ENCODE measurements at places on chromosomes 2 and 18.

DNA sequence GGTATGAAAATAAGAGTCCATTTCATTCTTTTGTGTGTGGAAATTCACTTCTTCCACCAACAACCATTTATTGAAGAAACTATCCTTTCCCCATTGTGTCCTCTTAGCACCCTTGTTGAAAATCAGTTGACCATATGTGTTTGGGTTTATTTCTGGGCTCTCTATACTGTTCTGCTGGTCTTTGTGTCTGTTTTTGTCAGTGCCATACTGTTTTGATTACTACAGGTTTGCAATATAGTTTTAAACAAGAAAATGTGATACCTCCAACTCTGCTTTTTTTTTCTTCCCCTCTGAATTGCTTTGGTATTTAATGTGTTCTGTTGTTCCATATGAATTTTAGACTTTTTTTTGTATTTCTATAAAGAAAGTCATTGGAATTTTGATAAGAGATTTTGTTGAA, 8.4 kb downstream of the GTF2A1L start:
- no peak for DNase-seq

GRCh38 chr2:128390256-128390990, 71.8 kb upstream of the HS6ST1 start:
- DNase-seq: no peak

- no peak for DNase-seq
Measured at GRCh38 chr2:48406116-48406515, 123.8 kb upstream of the STON1 start.

DNA sequence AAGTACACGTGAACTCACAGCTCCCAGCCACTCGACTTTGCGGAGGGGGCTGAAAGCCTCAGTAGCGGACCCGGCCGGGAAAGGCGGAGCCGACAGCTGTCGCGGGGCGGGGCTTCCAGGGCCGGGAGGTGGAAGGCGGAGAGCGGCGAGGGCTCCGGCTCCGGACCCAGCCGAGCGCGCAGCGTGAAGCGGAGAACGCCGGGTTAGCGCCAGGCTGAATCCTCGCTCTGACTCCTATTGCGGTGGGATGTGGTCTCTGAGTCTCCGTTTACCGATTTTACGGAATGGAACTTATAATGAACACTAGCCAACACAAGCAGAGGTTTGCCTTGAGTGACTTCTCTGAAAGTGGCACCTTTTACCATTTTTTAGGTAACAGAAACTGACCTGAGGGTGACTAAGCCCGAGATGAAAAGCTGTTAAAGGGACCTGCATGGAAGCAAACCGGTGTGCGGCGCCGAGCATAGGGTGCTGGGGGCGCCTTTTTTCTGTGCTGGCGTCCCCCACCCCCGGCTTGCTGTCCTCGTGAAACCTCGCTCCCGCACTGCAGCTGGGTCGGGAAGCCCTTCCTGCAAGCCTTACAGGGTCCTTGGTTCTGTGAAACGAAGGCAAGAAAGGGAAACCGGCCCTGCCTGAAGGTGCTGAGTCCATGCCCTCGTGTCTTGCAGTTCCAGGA, 72.9 kb downstream of the EN1 start:
- DNase-seq: peak; percentile 61

- no peak for DNase-seq
Measured at GRCh38 chr2:157216286-157216965, 41.1 kb upstream of the GALNT5 start.

DNA sequence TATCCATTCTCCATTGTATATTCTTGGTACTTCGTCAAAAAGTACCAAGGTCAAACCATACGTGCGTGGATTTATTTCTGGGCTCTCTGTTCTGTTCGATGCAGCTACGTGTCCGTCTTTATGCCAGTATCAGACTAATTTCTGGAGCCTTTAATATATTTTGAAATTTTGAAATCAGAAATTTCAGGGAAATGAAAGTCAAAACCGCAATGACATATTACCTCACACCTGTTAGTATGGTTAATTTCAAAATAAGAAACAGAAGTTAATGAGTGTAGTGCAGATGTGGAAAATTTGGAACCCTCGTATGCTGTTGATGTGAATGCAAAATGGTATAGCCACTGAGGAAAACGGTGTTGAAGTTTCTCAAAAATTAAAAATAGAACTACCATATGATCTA, 156.1 kb upstream of the TRIB2 start:
- DNase-seq: no peak

DNA sequence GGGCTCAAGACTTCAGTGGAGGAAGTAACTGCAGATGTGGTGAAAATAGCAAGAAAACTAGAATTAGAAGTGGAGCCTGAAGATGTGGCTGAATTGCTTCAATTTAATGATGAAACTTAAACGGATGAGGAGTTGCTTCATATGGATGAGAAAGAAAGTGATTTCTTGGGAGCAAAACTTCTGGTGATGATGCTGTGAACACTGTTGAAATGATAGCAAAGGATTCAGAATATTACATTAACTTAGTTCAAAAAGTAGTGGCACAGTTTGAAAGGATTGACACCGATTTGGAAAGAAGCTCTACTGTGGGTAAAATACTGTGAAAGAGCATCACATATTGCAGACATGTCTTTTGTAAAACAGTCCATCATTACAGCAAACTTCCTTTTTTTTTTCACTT, 638.0 kb downstream of the NYAP2 start:
- no peak for DNase-seq

- no peak for DNase-seq
Measured at GRCh38 chr2:126668254-126668653, 12.3 kb downstream of the GYPC start.

DNA sequence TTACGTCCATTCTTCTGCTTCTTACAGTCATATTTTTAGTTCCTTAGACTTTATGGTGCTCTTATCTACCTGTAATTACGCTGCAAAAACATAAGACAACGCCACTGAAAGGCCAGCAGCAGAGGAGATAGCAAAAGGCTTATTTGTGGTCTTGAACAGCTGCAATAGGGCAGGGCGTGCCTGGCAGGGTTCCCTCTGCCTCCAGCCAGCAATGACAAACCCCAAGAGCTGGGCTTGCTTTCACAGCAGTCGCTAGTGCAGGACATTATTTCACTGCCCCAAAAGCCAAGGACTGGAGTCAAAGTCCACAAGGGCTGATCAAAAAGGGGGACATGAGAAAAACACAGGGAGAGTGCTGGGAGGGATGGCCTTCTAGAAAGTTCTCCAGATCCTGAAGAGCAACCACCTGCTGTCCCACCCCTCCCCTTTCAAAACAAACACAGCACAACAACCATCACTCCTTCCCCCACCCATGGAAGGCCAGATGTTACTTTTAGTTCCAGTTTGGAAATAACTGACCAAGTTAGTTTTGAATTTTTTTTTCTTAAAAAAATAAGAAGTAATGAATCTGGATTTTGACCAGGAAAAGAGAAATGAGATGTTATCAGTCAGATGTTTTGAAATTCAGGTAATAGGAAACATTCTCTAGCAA, 127.8 kb downstream of the RBMS1 start:
- DNase-seq: peak; percentile 37

GRCh38 chr2:180933332-180933731, 47.1 kb upstream of the UBE2E3 start:
- no peak for DNase-seq

GRCh38 chr2:60633615-60634014, 80.2 kb upstream of the BCL11A start:
- no peak for DNase-seq

- peak; percentile 63 for DNase-seq
Measured at GRCh38 chr18:69265656-69266055, 135.0 kb upstream of the DOK6 start.

- DNase-seq: peak; percentile 99
Measured at GRCh38 chr2:39996653-39997080, 217.6 kb upstream of the THUMPD2 start.

- peak; percentile 49 for DNase-seq
Measured at GRCh38 chr2:138421315-138421970, 80.1 kb upstream of the SPOPL start.

GRCh38 chr18:40243607-40244006, 1711.4 kb upstream of the PIK3C3 start:
- peak; percentile 16 for DNase-seq

- DNase-seq: peak; percentile 25
Measured at GRCh38 chr2:8819194-8819593, 18.2 kb downstream of the KIDINS220 start.

- no peak for DNase-seq
Measured at GRCh38 chr18:13394801-13395200, 176.2 kb downstream of the LDLRAD4 start.

- peak; percentile 1 for DNase-seq
Measured at GRCh38 chr2:43675646-43676321, 445 bp downstream of the C1GALT1C1L start.

DNA sequence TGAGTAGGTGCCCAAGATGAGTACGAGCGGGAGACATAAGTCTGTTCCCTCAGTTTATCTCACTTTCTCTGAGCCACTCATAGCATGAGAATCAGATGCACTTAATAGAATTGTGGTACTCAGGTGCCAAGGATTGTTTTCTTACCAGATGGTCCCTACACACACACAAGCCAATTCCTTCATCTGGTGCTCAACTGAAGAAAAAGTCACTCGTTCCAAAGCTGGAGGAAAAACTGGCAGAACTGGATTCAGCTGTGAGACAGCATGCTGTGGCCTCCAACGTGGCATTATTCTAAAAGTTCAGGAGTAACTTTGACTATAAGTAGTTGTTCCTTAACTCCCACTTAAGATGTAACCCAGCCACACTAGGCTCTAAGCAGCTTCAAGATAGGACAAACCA, 33.4 kb upstream of the ABCA12 start:
- no peak for DNase-seq

DNA sequence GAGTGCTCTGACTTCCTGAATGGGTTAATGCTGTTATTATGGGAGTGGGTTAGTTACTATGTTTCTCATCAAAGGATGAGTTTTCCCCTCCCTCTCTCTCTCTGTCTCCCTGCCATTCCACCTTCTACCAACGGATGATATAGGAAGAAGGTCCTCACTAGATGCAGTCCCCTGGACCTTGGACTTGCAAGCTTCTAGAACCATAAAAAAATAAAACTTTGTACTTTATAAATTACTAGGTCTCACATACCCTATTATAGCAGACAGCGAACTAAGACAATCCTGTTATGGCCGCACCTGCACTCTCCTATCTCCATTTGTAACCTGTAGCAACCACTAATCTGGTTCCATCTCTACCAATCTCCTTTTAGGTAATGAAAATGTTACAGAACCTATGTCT, 564.9 kb downstream of the CNTNAP5 start:
- DNase-seq: no peak

Measured in fibroblast of lung (primary cell).